ENCODE measurements at places on chromosomes 7 and 10. TPM values are rescaled to one million over a fixed set of nuclear protein-coding genes. Genes with fewer than 3 reads are reported as not detected.

The THSD7A gene
- 0.89 TPM for total RNA-seq

The HTR7 gene
- total RNA-seq = 0.12 TPM

The ZNF722 gene
- total RNA-seq = not detected

The DOCK4 gene
- total RNA-seq = 7.2 TPM

The ZNF736 gene
- total RNA-seq = 1.1 TPM

The SLC13A1 gene
- not detected for total RNA-seq

The CLDN4 gene
- total RNA-seq = 31.4 TPM

The IKZF1 gene
- not detected for total RNA-seq

GRCh38 chr10:98951269-98952000, 284.2 kb downstream of the HPSE2 start:
- no peak for DNase-seq

DNA sequence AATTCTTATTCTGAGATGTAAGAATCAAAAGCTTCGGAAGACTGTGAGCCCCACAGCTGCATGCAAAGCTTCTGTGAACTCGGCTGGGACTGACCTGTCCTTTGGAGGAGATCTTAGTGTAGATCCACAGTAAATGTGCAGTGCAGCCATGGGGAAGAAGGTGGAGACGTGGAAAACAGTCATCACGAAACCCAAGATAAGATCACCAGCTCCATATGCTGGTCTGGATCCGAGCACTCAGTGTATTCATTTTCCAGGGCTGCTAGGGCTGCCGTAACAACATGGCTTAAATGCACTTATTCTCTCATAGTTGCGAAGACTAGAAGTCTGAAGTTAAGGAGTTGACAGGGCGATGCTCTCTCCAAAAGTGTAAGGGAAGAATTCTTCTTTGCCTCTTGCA, 143.0 kb upstream of the TCF7L2 start:
- DNase-seq = no peak

DNA sequence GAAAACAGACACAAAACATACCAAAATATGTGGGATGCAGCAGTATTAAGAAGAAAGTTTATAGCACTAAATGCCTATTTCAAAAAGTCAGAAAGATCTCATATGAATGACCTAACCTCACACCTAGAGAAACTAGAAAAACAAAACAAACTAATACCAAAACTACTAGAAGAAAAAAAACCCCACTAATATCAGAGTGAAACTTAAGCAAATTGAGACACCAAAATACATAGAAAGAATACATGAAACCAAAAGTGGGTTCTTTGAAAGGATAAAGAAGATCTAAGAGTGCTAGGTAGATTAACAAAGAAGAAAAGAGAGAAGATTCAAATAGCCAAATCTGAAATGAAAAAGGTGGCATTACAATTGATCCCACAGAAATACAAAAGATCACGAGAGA, 494.1 kb downstream of the SH2D4B start:
- no peak for DNase-seq

GRCh38 chr10:76185471-76186301, 754.3 kb downstream of the LRMDA start:
- DNase-seq = no peak

GRCh38 chr7:387132-388022, 97.4 kb downstream of the FOXL3 start:
- DNase-seq = no peak

DNA sequence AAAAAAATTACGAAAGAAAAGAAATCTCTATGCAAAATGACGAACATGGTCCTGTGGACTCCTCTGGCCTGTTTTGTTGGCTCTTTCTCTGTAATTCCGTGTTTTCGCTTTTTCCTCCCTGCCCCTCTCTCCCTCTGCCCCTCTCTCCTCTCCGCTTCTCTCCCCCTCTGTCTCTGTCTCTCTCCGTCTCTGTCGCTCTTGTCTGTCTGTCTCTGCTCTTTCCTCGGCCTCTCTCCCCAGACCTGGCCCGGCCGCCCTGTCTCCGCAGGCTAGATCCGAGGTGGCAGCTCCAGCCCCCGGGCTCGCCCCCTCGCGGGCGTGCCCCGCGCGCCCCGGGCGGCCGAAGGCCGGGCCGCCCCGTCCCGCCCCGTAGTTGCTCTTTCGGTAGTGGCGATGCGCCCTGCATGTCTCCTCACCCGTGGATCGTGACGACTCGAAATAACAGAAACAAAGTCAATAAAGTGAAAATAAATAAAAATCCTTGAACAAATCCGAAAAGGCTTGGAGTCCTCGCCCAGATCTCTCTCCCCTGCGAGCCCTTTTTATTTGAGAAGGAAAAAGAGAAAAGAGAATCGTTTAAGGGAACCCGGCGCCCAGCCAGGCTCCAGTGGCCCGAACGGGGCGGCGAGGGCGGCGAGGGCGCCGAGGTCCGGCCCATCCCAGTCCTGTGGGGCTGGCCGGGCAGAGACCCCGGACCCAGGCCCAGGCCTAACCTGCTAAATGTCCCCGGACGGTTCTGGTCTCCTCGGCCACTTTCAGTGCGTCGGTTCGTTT, 83.5 kb upstream of the SLF2 start:
- DNase-seq = no peak

DNA sequence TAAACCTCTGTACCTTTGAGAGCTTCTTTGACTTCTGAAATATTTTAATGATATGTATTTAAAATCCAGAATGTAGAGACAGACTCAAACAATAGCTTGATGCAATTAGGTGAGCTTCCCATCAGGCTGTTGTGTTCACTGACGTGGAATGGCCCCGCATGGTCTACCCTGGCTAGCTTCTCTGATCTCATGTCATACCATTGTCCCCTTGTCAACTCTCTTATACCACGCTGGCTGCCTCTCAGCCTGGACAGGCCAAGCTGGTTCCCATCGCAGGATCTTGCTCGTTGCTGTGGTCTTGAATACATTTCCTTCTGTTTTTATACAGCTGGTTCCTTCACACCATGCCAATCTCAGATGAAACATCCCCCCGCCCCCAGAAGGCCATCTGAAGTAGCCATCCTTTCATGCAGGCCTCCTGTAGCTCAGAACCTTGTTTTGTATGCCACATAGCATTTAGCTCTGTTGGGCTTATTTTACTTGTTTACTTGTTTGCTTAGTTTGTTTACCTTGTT, 84.2 kb downstream of the FANK1 start:
- no peak for DNase-seq

- DNase-seq = peak; percentile 21
These were observed 33.6 kb downstream of the JMJD1C start for GRCh38 chr10:63431962-63432797.

- no peak for DNase-seq
These were observed 244.1 kb upstream of the DPP6 start for GRCh38 chr7:153808117-153808516.

- peak; percentile 19 for DNase-seq
These were observed 87.2 kb upstream of the HPS1 start for GRCh38 chr10:98533746-98534445.

DNA sequence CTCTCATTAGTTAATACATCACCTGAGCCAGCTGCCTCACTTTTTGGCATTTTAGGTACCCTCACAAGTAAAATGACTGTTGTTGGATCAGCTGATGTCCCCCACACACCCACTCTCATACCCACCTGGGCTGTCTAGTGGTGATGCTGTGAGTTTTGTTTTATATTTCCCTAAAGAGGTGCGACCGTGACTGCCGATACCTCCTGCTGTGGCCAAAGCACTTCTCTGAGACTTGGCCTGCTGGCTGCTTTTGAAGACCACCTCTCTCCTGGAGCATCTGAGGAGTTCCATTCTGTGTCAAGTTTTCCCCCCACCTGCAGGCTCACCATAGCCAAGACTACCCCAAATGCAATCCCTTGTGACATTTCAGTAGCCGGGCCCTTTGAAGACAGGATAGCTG, 6.4 kb upstream of the ACSL5 start:
- DNase-seq = no peak

- DNase-seq = no peak
These were observed 51.4 kb downstream of the DNMBP start for GRCh38 chr10:99958302-99958701.

GRCh38 chr10:30215141-30215540, 133.9 kb downstream of the MTPAP start:
- no peak for DNase-seq

DNA sequence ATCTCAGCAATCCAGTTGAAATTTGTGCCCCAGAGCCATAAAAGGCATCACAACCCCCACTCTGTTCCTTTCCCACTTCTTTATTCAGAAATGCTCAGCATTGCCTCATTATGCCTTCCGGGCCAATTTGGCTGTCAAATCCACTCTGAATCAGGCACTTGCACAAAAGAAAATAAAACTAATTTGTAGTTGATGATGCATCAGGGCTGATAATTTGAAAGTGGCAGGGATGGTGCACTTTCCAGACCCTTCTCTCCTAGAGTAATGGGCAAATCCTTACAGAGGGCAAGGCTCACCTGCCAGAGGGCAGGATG, 147.9 kb upstream of the PDE1C start:
- DNase-seq = no peak

DNA sequence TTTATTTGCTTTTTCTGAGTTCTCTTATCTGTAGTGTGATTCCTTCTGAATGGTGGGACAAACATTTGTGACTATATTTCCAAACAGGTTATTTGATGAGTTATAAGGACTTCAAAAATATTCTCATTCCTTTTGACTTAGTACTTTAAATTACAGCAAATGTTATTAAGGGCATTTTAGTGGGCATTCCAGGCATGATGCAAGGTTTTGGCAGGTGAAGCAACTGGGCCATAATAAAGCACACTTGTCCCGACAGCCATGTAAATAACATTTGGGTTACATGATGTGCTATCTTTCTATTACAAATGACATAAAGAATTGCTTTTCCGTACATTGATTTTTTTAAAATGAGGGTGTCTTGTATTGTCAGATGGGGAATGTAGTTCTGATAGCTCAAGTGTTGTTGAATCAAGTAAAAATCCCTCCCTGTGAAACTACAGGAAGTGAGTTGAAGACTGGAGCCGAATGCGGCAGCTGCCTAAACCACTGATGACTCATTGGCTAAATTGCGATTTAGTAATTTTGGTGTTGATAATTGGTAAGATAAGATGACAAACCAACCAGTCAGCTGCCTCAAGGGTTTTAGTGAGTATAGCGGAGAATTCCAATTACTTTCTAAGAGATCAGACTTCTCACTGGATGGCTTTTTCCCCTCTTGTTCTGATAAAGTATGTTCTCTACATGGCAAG, 231.3 kb upstream of the NPY start:
- peak; percentile 99 for DNase-seq

DNA sequence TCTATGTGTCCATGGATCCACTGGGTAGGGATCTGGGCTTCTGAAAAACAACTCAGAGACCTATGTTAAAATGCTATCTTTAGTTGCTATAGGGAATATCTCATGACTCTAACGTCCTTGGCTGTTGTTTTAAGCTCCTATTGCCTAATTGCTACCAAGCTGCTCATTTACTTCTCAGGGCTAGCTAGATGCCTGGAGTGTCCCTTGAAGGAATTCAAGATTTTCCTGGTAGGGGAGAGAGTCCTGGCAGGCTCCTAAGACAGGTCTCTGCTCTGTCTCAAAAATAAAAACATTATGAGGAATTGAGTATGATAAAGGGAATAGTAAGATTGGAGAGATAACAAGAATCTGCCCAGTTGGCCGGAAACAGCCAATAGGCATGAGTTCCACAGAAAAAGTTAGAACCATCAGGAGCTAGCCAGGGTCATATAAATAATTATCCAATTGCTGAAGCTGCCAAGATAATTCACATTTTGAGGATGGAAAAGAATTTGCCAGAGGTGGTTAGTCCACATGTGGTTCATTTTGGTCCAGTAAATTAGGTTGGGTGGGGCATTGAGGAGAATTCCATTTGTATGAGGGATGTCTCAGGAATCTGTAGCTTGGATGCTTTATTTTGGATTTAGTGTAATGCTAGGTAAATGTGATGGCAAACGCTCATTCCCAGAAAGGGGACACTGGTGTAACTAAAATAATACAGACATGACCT, 362.7 kb upstream of the VSTM2A start:
- DNase-seq = peak; percentile 51
